ENCODE measurements at places on chromosomes 5 and 9. TPM values are rescaled to one million over a fixed set of nuclear protein-coding genes. Genes with fewer than 3 reads are reported as not detected.

DNA sequence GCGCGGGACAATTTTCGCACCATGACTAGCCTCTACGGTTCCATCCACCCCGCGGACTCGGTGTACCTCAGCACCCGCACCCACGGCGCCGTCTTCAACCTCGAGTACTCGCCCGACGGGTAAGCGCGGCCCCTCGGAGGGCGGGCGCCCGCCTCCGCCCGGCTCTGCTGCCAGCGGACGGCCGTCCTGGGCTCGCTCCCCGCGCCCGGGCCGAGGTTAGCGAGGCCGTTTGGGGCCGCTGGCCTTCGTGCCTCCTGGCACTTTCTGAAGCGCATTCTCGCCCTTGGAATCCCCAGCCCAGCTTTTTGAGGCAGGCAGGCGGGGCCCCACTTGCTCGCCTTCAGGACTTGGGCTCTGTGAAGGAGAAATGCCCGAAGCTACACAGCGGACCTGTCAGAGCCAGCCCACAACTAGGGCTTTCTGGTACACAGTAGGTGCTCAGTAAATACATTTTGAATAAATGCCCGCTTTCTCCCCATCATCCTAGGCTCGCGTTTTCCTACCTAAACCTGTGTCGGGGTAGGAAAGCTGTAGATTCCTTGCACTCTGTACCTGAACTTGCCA, 772 bp downstream of the DCAF10 start:
- DNase-seq, result peak; percentile 38

The SLCO4C1 gene
- total RNA-seq, result 1.3 TPM

- no peak for DNase-seq
These were observed 158.5 kb downstream of the FSTL4 start for GRCh38 chr5:133453831-133454230.

DNA sequence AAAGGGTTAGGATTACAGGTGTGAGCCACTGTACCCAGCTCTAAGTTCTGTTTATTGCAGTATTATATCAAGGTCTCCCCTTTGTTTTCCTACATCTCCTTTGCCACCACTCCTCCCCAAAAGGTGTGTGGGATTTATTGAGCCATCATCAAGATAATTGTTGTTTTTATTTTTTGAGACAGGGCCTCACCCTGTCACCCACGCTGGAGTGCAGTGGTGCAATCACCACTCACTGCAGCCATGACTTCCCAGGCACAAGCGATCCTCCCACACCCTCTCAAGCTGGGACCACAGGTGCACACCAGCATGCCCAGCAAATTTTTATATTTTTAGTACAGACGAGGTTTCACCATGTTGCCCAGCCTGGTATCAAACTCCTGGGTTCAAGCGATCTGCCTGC, 24.6 kb downstream of the SLC31A1 start:
- DNase-seq, result no peak

- no peak for DNase-seq
These were observed 24.2 kb upstream of the STOM start for GRCh38 chr9:121394292-121394691.

The CCNI2 gene
- total RNA-seq, result not detected

The ENTPD2 gene
- total RNA-seq, result 3.4 TPM

GRCh38 chr9:136120438-136120844, 1.8 kb upstream of the TMEM250 start:
- DNase-seq, result no peak

The IL7R gene
- not detected for total RNA-seq

DNA sequence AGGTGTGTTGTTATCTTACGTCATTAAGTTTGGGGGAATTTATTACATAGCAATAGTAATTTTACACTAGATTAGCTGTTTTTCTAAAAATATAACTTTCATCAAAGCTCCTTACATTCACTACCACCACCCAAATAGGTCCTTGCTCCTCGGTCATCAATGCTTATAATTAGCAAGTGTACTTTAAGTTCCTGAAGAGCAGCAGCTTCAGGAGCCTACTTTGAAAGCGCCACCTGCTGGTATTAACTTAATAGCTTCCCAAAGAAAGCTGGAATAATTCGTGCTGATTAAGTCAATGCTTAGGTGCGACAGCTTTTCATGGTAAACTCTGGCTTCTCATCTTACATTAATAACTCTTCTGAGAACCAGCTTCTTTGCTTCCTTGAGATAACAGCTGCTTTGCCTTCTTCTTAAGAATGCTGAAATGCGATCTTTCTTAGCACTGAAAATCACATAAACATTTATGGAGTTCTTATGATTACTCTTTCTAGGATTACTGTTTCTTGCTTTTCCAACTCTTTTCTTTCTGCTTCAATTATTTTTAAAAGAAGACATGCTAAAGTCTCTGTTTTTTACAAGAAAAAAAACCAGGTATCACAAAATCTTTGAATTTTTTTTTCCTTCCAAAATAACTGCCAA, 10.0 kb upstream of the C5 start:
- DNase-seq, result peak; percentile 64

DNA sequence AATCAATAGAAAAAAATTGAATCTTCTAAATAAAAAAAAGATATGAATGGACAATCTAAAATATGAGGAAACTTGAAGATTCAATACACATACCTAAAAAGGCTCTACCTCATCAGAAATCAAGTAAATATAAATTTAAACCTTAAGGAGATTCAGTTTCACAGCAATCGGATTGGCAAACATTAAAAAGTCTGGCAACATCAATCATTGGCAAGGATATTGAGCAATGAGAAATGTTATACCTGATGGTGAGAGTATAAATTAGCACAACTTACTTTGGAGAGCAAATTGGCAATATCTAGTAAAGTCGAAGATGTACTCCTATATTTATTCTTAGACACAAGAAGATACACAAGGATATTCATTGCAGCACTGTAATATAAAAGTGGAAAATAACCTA, 274.3 kb upstream of the EFNA5 start:
- DNase-seq, result no peak

DNA sequence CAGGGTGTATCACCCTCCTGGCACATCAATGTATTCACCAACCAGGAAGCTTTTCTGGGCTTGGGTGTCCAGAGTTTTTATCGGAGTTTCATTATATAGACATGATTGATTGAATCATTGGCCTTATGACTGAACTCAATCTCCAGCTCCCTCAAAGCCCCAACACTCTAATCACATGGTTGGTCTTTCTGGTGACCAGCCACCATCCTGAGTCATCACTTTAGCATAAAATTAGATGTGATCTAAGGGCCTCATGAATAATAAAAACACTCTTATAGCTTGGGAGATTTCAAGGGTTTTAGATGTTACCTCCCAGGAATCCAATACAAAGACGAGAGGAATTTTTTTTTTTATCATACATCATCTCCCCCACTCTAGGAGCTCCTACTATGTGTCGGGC, 7.7 kb upstream of the PBX3 start:
- no peak for DNase-seq

GRCh38 chr9:90874194-90874593, 72.6 kb downstream of the SYK start:
- DNase-seq, result no peak

The BNC2 gene
- 0.12 TPM for total RNA-seq

DNA sequence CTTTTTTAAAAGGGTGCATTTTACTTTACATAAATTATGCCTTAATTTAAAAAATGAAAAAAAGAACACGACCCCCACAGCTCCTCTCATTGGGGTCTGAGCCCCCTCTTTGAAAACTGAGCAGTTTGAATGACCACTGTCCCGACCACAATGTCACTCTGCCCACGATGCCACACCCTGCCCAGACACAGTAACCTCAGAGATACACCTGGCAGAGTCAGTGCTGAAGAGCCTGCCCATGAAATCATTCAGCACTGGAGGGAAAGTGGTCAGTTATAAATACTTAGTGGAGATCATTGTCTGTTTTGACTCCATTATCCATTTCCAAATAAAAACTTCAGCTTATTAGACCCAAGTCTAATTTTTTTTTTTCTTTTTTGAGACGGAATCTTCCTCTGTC, 49.3 kb downstream of the DNAJC21 start:
- no peak for DNase-seq

The FYB1 gene
- 1.3 TPM for total RNA-seq

The FAM221B gene
- not detected for total RNA-seq

- DNase-seq, result no peak
These were observed 32.5 kb upstream of the TIFAB start for GRCh38 chr5:135484674-135485086.

DNA sequence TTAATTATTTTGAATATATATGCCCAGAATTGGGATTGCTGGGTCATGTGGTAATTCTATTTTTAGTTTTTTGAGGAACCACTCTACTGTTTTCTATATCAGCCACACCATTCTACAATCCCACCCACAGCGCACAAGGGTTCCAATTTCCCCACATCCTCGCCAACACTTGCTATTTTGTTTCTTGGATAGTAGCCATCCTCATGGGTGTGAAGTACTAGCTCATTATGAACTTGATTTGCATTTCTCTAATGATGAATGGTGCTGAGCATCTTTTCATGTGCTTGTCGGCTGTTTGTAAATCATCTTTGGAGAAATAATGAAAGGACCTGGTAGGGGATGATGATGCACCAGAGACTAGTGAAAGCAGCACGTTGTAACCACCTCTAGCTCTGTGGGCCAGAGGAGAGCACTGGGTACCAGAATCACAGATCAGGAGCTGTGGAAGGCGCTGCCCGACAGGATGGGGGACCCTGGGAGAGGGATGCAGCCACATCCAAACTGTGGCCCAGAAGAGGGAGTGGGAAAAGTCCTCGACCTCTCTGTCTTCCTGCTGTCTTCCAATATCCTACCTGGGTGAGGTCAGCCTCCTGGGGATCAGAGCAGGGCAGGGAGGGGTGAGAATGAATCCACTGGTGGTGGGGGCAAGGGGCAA, 155.4 kb downstream of the RGS3 start:
- DNase-seq, result no peak

DNA sequence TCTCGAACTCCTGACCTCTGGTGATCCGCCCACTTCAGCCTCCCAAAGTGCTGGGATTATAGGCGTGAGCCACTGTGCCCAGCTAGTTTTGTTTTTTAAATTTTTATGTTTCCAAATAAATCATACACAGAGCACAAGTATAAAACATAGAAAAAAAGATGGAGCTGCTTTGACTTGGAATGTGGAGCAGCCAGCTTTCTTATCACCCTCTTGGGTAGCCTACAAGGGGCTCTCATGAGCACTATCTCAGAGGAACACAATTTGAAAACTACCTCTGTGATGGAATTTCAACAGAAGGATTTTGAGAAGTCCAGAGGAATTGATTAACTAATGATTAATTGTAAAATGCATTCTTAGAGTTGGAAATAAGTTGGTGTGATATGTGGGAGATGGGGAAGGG, 45.9 kb downstream of the NSD1 start:
- no peak for DNase-seq

The NCS1 gene
- total RNA-seq, result 19.1 TPM

Data from Caco-2 (cell line).